ENCODE measurements at places on chromosomes 1 and 21.
A peak's percentile ranks its signal among the peaks of the same experiment; 100 is the strongest.

DNA sequence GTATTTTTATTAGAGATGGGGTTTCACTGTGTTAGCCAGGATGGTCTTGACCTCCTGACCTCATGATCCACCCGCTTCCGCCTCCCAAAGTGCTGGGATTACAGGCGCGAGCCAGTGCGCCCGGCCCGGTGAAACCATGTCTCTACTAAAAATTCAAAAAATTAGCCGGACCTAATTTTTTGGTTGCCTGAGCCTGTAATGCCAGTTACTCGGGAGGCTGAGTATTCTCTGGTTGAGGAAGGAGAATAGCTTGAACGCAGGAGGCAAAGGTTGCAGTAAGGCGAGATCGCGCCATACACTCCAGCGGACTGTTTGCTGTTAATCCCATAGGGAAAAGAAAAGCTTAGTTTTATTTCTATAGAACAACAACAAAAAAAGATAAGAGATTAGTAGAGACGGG lies 29.9 kb upstream of the HJV start:
- DNase-seq, result no peak

DNA sequence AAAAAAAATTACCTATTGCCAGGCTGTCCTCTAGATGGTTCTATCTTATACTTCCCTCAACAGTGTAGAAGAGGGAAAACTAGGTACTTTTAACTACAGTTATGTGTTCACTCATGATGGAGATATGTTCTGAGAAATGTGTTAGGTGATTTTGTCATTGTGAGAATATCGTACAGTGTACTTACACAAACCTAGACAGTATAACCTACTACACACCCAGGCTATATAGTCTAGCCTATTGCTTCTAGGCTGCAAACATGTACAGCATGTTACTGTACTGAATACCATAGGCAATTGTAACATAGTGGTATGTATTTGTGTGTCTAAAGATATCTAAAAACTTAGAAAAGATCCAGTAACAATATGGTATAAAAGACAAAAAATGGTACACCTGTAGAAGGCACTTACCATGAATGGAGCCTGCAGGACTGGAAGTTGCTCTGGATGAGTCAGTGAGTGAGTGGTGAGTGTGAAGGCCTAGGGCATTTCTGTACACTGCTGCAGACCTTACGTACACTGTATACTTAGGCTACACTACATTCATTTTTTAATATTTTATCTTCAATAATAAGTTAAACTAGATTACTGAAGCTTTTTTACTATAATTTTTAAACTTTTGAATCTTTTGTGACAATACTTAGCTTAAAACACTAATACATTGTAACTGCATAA lies 13.2 kb downstream of the MGST3 start:
- no peak for DNase-seq

- no peak for DNase-seq
Observed at GRCh38 chr1:22524481-22524880, 38.8 kb upstream of the EPHA8 start.

DNA sequence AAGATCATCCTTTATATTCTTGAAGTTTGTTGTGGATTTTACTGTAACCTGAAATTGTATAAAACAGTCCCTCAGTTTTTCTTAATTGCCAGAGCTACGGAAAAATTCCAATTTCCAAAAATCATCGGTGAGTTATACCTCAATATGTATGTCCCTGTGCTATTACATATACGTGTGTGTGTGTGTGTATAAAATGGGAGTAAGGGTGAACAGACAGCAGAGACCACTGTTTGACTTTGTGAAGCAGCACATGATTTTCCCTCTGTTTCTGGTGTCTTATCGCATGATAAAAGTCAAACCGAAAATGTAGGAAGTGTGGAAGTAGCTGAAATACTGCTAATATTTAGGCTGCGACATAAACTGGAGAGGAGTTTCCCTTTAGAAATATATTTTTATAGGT lies 1.2 kb downstream of the OR2T1 start:
- DNase-seq, result no peak

DNA sequence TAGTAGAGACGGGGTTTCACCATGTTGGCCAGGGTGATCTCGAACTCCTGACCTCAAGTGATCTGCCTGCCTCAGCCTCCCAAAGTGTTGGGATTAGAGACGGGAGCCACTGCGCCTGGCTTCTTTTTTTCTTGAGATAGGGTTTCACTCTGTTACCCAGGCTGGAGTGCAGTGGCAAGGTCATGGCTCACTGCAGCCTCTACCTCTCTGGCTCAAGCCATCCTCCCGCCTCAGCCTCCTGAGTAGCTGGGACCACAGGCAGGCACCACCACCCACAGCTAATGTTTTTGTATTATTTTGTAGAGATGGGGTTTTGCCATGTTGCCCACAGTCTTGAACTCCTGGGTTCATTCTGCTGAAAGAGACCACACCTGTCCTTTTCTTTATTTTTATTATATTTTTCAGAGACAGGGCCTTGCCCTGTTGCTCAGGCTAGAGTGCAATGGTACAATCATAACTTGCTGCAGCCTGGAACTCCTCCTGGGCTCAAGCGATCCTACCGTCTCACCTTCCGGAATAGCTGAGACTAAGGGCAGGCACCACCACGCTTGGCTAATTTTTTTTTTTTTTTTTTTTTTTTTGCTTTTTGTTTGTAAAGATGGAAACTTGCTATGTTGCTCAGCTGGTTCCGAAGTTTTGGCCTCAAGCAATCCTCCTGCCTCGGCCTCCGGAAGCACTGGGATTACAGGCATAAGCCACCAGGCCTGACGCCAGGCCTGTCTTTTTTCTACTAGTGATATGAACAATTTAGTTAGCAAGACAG lies 3.1 kb downstream of the LMNA start:
- DNase-seq, result no peak

GRCh38 chr1:219189021-219189824 lies 15.5 kb downstream of the LYPLAL1 start:
- DNase-seq, result peak; percentile 92

DNA sequence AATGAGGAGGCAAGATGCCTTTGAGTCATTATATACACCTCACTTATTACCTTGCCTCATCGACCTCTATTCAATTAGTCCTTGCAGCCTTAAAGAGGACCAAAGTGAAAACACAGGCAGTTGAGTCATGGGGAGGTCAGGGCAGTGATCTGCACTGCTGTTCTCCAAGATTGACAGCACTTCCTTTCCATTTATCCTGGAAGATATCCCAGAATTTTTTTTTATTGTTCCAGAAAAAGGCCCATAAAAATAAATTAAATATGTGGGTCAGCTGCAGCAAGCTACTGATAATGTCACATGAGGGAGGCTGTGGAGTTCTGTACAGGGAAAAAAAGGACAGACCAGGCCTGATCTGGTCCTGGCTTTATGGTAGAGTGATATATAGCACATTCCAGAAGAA lies 33.2 kb upstream of the CDC42BPA start:
- peak; percentile 10 for DNase-seq

DNA sequence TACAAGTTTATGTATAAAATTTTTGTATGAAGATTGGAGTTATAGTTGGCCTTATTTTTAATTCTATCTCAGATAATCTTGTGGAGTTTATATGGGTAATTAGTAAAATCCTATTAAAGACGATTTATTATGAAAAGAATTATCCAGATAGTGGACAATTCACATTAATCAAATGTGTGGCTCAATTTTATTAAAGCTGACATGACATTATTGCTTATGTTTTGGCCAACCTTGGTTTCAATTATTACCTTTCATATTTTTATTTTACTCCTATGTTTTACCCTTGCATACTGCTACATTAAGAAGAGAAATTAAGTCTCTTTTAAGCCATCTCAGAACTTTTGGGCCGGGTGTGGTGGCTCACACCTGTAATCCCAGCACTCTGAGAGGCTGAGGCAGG lies 110.0 kb downstream of the ITSN1 start:
- DNase-seq, result no peak

- DNase-seq, result peak; percentile 71
Observed at GRCh38 chr1:83511146-83511726, 487.7 kb downstream of the TTLL7 start.

DNA sequence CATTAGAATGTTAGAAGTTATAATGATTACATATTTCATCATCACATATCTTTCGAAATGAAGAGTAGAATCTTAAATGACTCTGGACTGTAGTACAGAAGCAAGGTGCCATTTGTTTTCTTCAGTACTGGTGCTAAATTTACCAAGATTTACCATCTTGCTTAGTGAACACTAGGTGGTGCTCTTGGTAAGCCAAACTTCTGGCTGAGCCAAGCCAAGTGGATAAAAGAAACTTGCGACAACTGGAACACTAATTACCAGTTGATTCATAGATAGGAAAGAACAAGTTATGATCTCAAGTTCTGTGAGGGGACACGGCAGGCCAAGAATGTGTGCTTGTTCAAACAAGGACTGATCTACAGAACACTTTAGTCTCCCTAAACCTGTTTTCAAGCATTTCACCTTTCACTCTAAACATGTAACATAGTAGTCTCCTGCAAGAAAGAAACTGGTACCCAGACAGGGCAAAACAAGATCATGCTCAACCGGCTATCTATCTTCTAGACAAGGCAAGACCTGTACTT lies 19.8 kb downstream of the SPRTN start:
- DNase-seq, result peak; percentile 84

GRCh38 chr1:236147521-236148469 lies 5.5 kb downstream of the GPR137B start:
- DNase-seq, result no peak

GRCh38 chr1:157359314-157360022 lies 192.8 kb downstream of the FCRL5 start:
- no peak for DNase-seq

DNA sequence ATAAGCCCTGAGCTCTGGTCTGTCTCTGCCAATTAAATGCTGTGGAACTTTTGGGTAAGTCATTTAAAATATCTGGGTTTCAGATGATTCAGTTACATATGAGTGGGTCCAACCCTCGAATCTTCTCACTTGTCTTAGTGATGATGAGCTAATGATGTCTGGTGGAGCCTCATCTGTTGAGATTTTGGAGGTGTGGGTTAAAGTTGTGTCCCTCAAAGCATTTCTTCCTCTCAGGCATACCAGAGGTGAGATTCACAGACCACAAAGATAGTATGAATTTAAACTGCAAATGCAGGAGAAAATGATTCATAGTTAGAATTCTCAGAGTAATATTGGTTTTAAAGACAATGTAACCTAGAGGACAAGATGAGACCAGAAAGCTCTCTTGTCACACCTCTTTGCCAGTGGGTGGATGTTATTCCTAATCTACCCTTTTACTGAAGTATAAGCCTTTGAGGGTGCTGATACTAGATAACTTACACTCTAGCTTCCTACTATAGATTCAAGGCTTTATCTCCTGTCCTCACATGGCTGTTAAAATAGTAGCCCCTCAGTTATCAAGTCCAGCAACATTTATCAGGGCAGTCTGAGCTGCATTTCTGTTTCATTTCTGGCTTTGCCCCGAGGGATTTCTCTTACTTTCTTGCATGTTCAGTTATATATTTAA lies 90.7 kb downstream of the MT1HL1 start:
- DNase-seq, result no peak

GRCh38 chr1:31617916-31618746 lies 642 bp downstream of the HCRTR1 start:
- DNase-seq, result peak; percentile 65

DNA sequence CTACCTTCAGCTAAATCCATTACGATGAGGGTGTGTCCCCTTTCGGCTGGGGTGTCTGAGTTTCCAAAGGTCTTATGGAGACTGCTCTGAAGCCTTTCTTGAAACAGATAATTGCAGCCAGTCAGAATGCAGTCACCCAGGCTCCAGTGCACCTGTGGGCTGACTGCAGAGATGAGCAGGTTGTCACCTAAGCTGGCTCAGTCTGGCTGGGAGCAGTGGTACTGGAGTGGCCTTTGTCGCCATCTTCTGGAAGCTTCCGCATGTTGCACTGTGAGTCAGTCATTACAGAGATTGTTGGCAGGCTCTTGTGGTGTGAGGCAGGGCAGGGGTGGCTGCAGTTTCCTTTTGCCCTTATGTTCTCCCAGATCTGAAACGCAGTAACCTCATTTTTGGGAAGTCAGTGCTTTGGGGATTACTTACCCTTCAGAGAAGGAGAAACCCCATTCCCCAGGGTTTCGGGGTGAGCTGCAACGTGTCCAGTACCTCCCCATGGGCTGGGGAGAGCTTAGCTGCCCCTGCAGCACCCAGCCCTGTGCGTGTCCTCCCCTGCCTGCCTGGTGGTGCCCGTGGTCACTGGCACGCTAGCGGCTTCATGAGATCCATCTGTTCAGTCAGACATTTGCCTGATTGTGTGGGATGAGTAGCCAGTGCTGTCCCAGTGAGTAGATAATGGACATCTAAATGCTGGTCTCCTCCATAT lies 48.0 kb downstream of the SMYD2 start:
- DNase-seq, result peak; percentile 78

DNA sequence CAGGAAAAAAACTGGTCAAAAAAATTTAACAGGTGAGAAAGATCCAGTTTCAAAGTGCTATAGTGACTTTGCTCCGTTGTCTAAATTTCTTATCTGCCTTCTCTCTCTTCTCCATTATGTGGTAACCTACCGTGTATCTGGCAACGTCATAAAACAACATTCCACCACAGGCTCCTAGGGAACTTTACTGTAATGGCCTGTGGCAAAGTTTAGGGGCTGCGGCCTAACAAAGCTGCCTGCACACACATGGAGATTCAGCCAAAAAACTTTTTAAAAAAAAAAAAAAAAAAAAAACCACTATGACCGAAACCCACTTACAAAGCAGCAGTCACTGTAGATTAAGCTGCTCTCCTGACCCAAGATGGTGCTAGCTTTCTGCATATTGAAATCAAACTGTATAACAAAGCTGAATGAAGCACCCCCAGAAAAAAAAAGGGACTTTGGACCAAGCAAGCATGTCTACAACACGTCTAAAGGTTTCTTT lies 202.6 kb downstream of the SLC45A1 start:
- no peak for DNase-seq

DNA sequence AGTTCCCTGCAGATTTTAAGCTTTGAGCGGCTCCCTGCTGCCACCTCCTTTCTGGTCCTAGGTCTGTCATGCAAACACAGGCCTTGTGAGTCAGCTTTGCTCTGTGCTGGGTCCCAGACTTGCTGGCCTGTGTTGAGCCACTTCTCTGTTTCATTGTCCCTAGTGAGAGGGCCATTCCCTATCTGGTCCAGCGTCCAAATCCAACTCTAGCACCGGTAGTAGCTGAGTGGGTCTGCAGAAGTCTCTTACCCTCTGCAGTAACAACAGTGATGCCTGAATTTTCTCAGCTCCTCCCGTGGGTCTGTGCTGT lies 5.8 kb downstream of the TTC22 start:
- DNase-seq, result no peak

DNA sequence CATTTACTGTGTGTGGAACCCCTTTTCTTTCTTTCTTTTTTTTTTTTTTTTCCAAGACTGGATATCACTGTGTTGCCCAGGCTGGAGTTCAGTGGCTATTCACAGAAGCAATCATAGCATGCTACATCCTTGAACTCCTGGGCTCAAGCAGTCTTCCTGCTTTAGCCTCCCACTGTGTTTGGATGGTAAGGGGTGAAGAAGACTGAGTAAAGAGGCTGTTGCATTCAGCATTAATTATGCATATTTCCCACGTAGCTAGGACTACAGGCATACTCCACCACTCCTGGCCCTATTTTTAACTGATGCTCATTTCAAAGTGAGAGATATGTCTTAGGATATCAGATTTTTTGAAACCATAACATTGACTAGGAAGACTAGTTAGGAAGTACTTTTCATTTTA lies 39.5 kb downstream of the PHACTR4 start:
- DNase-seq, result no peak

GRCh38 chr1:57404884-57405283 lies 19.0 kb downstream of the DAB1 start:
- DNase-seq, result no peak

GRCh38 chr1:30652152-30652841 lies 71.1 kb downstream of the MATN1 start:
- no peak for DNase-seq

GRCh38 chr21:44299458-44300261 lies at the start of gene PFKL:
TSS of gene PFKL (plus strand) at chr21:44300053. CDS start at chr21:44300106, 53 bp downstream.
- peak; percentile 73 for DNase-seq

- DNase-seq, result no peak
Observed at GRCh38 chr1:17222557-17222956, 17.6 kb downstream of the PADI1 start.

- DNase-seq, result no peak
Observed at GRCh38 chr1:77487631-77488030, 194.8 kb downstream of the ZZZ3 start.

Data from lung (tissue), 17 donors.